Right lung (tissue), 10 donors: ENCODE measurements at places on chromosomes 5 and 9.

GRCh38 chr5:124580925-124581737 is 165.3 kb downstream of the ZNF608 start:
- DNase-seq, result no peak

DNA sequence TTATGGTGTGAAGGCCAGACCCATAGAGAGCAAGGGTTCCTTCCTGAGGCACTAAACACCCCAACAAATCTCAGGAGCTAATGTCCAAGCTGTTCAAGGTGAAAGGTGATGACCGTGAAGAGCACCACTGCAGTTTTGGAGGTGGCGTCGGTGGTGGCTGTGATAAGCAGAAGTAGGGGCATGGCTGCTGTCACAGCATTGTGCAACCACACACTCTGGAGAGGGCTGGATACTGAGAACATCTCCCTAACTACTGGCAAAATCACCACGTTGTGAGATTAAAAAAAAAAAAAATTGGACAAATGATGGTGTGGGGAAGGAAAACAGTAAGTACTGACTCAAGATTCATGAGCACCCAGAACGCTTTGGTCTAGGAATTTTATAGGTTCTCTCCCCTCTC is 156.5 kb downstream of the PJA2 start:
- DNase-seq, result no peak

- DNase-seq, result no peak
Observed at GRCh38 chr9:117763314-117763713, 59.1 kb downstream of the TLR4 start.

GRCh38 chr5:104942735-104943134 is 1380.1 kb upstream of the NUDT12 start:
- DNase-seq, result no peak

- no peak for DNase-seq
Observed at GRCh38 chr5:96750110-96750822, 57.5 kb downstream of the ERAP1 start.
